Type B pancreatic cell (in vitro differentiated cells): ENCODE measurements at places on chromosomes 7 and 10. TPM values are rescaled to one million over a fixed set of nuclear protein-coding genes. Genes with fewer than 3 reads are reported as not detected.
A peak's percentile ranks its signal among the peaks of the same experiment; 100 is the strongest.

CTTNBP2 gene
- total RNA-seq, result 30.2 and 36.9 TPM in 2 replicates

DNA sequence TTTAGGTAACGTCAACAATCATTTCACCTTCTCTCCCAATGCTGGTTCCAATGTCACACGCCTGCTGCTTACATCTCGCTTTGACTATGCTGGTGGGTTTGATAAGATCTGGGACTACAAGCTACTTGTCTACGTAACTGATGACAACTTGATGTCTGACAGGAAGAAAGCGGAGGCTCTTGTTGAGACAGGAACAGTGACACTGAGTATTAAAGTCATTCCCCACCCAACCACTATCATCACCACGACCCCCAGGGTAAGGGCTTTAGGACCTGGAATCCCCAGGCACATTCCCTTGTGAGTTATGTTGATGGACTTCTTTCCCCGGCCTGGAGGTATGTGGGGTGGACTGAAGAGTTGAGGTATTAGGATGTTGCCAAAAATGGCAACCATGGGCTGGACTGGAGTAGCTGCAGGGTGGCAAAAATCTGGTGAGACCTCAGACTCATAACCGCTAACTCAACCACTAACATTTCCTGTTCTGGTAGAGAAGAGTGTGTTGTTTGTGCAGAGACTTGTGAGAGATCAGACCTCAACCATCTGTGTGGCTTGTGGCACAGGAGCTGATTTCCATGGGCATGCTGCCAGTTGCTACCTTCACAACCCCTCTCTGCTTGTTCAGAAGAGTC is 59.2 kb downstream of the CDHR3 start:
- H3K4me3 ChIP-seq, result no peak overlapping the region
- H3K36me3 ChIP-seq, result no peaks in the 10 kb centered on the region
- H3K27me3 ChIP-seq, result peaks cover 4% of the 10 kb centered on the region
- DNase-seq, result no peak
- no peak overlapping the region for H3K27ac ChIP-seq

HYAL4 gene
- total RNA-seq, result 0.21 TPM in 1 of 2 replicates, not detected in the other

DNA sequence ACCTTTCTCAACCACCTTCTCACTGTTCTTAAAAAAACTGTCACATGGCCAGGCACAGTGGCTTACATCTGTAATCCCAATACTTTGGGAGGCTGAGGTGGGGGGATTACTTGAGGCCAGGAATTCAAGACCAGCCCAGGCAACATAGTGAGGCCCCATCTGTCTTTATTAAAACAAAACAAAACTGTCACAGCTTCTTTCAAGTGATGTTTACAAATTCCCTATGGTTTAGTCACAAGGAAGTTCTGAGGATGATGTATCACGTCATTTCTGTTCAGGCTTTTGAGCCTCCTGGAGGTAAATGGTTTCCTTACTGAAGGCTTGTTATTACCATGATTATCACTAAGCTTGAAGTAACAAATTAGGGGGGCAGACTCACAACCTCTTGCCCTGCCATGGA is 186.2 kb downstream of the CFTR start:
- H3K4me3 ChIP-seq, result no peak overlapping the region
- peak overlapping the region; percentile 88 for H3K27ac ChIP-seq
- peaks cover 17% of the 10 kb centered on the region for H3K4me1 ChIP-seq
- DNase-seq, result no peak
- H3K27me3 ChIP-seq, result no peaks in the 10 kb centered on the region

DNA sequence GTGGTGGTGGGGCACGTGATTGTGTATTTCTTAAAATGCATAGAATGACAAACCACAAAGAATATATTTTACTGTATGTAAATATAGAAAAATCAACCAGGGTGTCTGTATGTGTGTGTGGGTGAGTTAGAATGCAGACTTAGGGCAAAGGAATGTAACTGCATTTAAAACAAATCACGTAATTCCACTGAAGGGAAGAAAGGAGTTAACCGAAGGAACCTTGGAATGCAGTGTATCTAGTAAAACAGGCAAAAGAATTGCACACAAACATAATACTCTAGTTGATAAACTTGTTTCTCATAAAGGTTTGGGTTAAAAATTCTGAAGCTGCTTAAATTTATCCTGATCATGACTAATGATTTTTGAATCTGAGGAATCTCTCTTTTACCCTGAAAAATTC is 134.9 kb downstream of the ADRA2A start:
- DNase-seq, result no peak
- no peaks in the 10 kb centered on the region for H3K4me1 ChIP-seq
- no peak overlapping the region for H3K27ac ChIP-seq
- H3K4me3 ChIP-seq, result no peak overlapping the region

CDHR1 gene
- total RNA-seq, result 0.41 and 0.93 TPM in 2 replicates

KIF20B gene
- total RNA-seq, result 21.3 and 36.9 TPM in 2 replicates

DNA sequence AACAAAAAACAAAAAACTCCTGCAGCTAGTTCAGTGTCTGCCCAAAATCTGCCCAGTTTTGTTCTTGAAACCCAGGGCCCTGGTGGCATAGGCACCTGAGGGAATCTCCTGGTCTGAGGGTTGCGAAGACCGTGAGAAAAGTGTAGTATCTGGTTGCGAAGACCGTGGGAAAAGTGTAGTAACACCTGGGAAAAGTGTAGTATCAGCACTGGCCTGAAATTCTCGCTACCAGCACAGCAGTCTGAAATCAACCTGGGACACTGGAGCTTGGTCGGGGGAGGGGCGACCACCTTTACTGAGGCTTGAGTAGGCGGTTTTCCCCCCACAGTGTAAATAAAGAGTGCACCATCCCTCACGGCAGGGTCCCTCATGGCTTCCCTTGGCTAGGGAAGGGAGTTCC is 82.5 kb upstream of the SP4 start:
- H3K4me3 ChIP-seq, result no peak overlapping the region
- no peaks in the 10 kb centered on the region for H3K4me1 ChIP-seq
- no peak for DNase-seq
- H3K36me3 ChIP-seq, result no peaks in the 10 kb centered on the region
- H3K27me3 ChIP-seq, result peaks cover 25% of the 10 kb centered on the region
- H3K27ac ChIP-seq, result no peak overlapping the region

- no peak overlapping the region for H3K27ac ChIP-seq
- H3K4me3 ChIP-seq, result peak overlapping the region; percentile 5
- no peaks in the 10 kb centered on the region for H3K36me3 ChIP-seq
- DNase-seq, result no peak
- no peaks in the 10 kb centered on the region for H3K27me3 ChIP-seq
- H3K4me1 ChIP-seq, result peaks cover 20% of the 10 kb centered on the region
These were observed 50.9 kb upstream of the PAPSS2 start for GRCh38 chr10:87608756-87609155.

SHLD2 gene
- total RNA-seq, result 20.3 and 24.9 TPM in 2 replicates

DNA sequence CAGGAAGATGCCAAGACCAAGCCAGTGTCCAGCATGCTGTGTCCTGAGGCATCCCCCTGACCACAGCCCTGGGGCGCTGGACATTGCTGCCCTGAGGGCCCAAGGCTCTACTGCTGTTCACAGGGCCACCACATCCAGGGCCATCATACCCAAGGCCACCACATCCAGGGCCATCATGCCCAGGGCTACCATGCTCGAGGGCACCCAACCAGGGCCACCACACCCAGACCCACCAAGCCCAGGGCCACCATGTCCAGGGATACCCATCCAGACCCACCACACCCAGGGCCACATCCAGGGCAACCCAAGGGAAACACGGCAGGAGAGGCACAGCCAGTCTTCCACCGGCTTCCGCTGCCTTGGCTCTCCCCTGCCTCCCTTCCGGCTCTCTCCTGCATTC is 17.1 kb downstream of the STK32C start:
- no peaks in the 10 kb centered on the region for H3K36me3 ChIP-seq
- H3K4me3 ChIP-seq, result no peak overlapping the region
- H3K27me3 ChIP-seq, result peaks cover 26% of the 10 kb centered on the region
- DNase-seq, result no peak
- H3K4me1 ChIP-seq, result no peaks in the 10 kb centered on the region
- no peak overlapping the region for H3K27ac ChIP-seq

CPA2 gene
- 16.3 and 19.8 TPM in 2 replicates for total RNA-seq

GRCh38 chr7:135784013-135784412 is 35.4 kb upstream of the FAM180A start:
- no peaks in the 10 kb centered on the region for H3K36me3 ChIP-seq
- no peaks in the 10 kb centered on the region for H3K27me3 ChIP-seq
- no peaks in the 10 kb centered on the region for H3K4me1 ChIP-seq
- H3K27ac ChIP-seq, result no peak overlapping the region
- no peak for DNase-seq

- H3K27me3 ChIP-seq, result no peaks in the 10 kb centered on the region
- H3K4me1 ChIP-seq, result peaks cover 18% of the 10 kb centered on the region
- no peaks in the 10 kb centered on the region for H3K36me3 ChIP-seq
- no peak overlapping the region for H3K27ac ChIP-seq
- no peak for DNase-seq
These were observed 67.2 kb downstream of the FAM107B start for GRCh38 chr10:14707481-14707880.

DNA sequence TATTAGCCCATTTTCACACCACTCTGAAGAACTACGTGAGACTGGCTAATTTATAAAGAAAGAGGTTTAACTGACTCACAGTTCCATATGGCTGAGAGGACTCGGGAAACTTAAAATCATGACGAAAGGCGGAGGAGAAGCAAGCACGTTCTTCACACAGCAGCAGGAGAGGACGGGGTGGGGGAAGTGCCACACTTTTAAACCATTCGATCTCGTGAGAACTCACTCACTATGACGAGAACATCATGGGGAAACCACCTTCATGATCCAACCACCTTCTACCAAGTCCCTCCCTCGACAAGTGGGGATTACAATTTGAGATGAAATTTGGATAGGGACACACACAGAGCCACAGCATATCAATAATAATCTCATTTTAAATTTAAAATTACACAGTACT is 80.2 kb downstream of the VWDE start:
- peaks cover 5% of the 10 kb centered on the region for H3K4me1 ChIP-seq
- no peaks in the 10 kb centered on the region for H3K27me3 ChIP-seq
- no peaks in the 10 kb centered on the region for H3K36me3 ChIP-seq
- H3K4me3 ChIP-seq, result no peak overlapping the region

GRCh38 chr10:34454590-34455261 is 360.4 kb downstream of the PARD3 start:
- DNase-seq, result no peak
- peaks cover 8% of the 10 kb centered on the region for H3K4me1 ChIP-seq
- peaks cover 20% of the 10 kb centered on the region for H3K36me3 ChIP-seq

DNA sequence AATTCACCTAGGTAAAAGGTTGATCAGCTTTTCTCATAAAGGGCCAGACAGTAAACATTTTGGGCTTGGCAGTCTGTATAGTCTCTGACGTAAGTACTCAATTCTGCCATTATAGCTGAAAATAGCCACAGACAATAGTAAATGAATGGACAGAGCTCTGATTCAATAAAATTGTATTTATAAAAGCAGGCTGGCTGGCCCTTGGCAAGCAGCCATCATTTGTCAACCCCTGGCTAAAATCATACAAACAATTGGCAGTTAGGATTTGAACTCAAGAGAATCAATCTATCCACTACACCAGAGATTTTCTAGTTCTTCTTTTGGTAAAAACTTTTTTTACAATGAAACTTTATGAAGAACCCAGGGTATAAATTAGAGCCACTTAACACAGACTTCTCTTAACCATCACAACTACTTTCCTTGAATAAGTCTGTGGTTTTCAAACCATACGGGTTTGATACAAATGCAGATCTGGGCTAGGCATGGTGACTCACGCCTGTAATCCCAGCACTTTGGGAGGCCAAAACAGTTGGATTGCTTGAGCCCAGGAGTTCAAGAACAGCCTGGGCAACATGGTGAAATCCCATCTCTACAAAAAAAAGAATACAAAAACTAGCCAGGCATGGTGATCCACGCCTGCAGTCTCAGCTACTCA is 124.5 kb downstream of the SLC16A9 start:
- no peak overlapping the region for H3K4me3 ChIP-seq
- DNase-seq, result no peak
- H3K27me3 ChIP-seq, result no peaks in the 10 kb centered on the region
- peaks cover 11% of the 10 kb centered on the region for H3K4me1 ChIP-seq

DNA sequence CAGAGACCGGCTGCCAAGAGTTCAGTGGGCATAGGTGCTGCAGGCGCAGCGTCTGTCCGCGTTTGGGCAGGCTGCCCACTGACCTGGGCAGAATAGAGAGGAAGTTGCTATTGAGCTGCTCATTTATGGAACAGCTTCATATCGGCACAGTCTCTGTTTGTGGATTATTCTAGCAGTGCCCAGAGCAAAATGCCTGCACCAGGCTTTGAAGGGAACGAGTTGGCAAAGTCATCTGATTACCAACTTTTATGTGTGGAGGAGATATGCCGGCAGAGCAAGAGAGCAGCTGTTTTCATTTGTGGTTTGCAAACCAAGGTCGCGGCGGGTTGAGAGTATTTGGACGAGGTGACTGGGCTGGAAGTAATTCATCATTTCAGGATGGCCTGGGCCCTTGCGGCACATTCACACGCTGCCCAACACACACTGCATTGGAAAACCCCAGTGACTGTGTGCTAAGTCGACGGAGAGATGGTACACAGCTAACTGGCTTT is 228.5 kb downstream of the TCERG1L start:
- H3K27me3 ChIP-seq, result peaks cover 13% of the 10 kb centered on the region
- H3K27ac ChIP-seq, result no peak overlapping the region
- no peaks in the 10 kb centered on the region for H3K36me3 ChIP-seq
- H3K4me1 ChIP-seq, result peaks cover 16% of the 10 kb centered on the region
- no peak overlapping the region for H3K4me3 ChIP-seq

DNA sequence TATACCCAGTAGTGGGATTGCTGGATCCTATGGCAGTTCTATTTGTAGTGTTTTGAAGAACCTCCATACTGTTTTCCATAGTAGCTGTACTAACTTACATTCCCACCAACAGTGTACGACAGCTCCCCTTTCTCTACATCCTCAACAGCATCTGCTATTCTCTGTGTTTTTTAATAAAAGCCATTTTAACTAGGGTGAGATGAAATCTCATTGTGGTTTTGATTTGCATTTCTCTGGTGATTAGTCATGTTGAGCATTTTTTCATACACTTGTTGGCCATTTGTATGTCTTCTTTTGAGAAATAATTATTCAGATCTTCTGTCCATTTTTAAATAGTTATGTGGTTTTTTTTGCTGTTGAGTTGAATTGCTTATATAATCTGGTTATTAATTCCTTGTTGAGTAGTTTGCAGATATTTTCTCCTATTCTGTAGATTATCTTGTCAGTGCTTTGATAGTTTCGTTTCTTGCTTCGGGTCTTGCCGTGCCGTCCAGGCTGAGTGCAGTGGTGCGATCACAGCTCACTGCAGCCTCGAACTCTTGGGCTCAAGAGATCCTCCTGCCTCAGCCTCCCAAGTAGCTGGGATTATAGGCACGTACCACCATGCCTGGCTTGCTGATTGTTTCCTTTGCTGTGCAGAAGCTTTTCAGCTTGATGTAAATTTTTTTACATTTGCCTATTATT is 12.0 kb downstream of the MTG1 start:
- H3K27ac ChIP-seq, result no peak overlapping the region
- H3K4me1 ChIP-seq, result peaks cover 5% of the 10 kb centered on the region
- no peaks in the 10 kb centered on the region for H3K27me3 ChIP-seq
- no peak overlapping the region for H3K4me3 ChIP-seq
- DNase-seq, result no peak
- peaks cover 74% of the 10 kb centered on the region for H3K36me3 ChIP-seq

DNA sequence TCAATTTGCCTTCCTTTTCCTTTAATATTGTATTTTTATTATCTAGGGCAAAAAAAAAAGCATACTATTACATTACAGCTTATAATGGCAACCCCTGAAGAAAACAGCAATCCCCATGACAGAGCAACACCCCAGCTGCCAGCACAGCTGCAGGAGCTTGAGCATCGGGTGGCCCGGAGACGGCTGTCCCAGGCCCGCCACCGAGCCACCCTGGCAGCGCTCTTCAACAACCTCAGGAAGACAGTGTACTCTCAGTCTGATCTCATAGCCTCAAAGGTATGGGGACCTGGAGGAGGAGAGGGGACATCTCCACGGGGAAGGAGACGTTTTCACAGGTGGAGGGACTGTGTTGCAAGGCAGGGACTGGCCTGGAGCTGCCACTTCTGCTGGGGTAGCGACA is 6.8 kb downstream of the STRA8 start:
- no peak overlapping the region for H3K4me3 ChIP-seq
- H3K27me3 ChIP-seq, result peaks cover 6% of the 10 kb centered on the region
- DNase-seq, result no peak
- H3K36me3 ChIP-seq, result no peaks in the 10 kb centered on the region
- H3K4me1 ChIP-seq, result peaks cover 3% of the 10 kb centered on the region

KCNMA1 gene
- 27.9 and 30.1 TPM in 2 replicates for total RNA-seq
